AG09309 (cell line): ENCODE measurements at places on chromosomes 2 and 18.

DNA sequence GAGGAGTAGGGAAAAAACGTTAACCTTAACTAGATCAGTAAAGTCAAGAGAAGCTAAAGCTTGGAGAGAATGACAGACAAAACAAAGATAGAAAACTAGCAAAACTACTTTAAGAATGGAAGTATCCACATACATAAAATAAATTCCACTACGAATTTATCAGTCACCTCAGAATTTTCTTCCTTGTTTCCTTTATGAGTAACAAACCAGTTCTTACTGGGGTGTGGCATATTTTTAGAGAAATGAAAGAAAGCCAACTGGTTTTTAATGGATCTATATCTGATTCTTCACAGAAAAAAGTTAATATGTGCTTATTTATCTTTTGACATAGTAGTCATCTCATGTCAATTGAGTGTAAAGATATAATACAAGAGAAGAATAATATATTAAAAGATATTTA lies 2033.7 kb upstream of the CELF4 start:
- no peak for DNase-seq

GRCh38 chr2:96957244-96957643 lies 29.1 kb downstream of the FAM178B start:
- no peak for DNase-seq

DNA sequence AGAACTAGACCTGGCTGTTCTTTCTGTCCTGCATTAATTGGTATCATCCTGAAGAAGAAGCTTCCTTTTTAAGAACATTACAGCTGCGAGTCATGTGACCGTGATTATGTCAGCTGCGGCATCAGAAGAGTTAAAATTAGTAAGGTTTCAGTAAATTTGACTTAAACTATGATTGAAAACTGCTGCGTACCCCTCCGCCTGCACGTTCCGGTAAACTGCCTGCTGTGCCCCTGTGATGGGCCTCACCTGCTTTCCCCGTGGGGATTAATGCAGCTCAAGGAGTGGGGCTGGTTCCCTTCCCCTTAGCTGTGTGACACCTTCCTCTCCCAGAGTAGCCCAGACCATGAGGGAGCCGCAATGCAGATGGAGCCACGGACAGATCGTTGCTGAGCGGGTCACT lies 36.1 kb upstream of the MYO3B start:
- no peak for DNase-seq

GRCh38 chr2:107772353-107772752 lies 54.3 kb upstream of the RGPD4 start:
- DNase-seq = no peak

GRCh38 chr2:232632229-232632903 lies 1.0 kb upstream of the EFHD1 start:
- DNase-seq = no peak

- no peak for DNase-seq
Observed at GRCh38 chr18:48687346-48688042, 148.7 kb downstream of the CTIF start.
